ENCODE measurements at places on chromosomes 2 and 18. TPM values are rescaled to one million over a fixed set of nuclear protein-coding genes. Genes with fewer than 3 reads are reported as not detected.
A peak's percentile ranks its signal among the peaks of the same experiment; 100 is the strongest.

Gene XDH
- 27.2 TPM for total RNA-seq

- DNase-seq, result no peak
These were observed 190.7 kb downstream of the NOL4 start for GRCh38 chr18:34033968-34034367.

GRCh38 chr2:9650119-9650821 is 19.5 kb upstream of the YWHAQ start:
- no peak for DNase-seq

DNA sequence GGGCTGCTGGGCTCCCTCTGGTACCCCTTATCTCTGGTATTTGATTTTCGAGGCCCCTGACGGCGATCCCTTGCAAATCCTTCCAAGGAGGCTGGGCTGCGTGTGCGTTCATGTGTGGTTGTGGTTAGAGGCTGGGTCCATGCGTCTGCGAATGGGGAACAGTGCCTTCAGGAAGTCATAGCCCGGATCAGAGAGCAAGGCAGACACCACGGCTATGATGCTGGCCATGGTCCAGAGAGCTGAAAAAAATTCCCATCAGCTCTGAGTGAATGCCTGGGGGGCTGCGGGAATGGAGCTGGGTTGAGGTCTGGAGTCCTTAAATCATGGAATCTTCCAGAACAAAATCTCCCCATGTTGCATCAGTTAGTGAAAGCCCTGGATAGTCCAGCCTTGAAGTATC is 145.5 kb downstream of the ACKR3 start:
- DNase-seq, result no peak

Gene EFR3B
- 0.33 TPM for total RNA-seq

Gene FBXO41
- total RNA-seq, result 0.43 TPM

Gene GPR155
- 7.3 TPM for total RNA-seq

- no peak for DNase-seq
These were observed 215.4 kb upstream of the HNRNPA3 start for GRCh38 chr2:176997074-176997791.

- no peak for DNase-seq
These were observed 6.3 kb upstream of the RPRD1A start for GRCh38 chr18:36073676-36074075.

Gene TSPYL6
- total RNA-seq, result not detected

GRCh38 chr2:68658266-68658665 is 14.9 kb downstream of the PROKR1 start:
- DNase-seq, result no peak

GRCh38 chr2:218733171-218734021 is 22.8 kb downstream of the TTLL4 start:
- DNase-seq, result peak; percentile 72

DNA sequence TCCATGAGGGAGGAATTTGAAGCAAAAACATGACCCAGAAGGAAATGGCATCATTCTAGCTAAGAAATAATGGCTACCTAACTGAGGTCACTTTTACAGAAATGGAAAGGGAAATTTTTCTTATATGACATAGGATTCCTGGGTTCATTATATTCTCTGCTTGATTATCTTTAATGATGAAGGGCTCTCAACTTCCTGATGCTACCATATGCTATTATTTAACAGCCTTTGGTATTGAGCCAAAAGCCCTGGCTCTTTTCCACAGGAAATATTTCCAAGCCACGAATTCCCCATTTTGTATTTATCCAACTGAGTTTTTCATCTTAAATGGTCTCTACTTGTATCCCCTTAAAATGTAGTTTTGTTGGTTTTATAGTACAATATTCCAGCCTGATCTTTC is 63.2 kb upstream of the NPAS2 start:
- no peak for DNase-seq

Gene AP1S3
- 2.7 TPM for total RNA-seq

Gene UNC80
- not detected for total RNA-seq

Gene CRYGD
- not detected for total RNA-seq

DNA sequence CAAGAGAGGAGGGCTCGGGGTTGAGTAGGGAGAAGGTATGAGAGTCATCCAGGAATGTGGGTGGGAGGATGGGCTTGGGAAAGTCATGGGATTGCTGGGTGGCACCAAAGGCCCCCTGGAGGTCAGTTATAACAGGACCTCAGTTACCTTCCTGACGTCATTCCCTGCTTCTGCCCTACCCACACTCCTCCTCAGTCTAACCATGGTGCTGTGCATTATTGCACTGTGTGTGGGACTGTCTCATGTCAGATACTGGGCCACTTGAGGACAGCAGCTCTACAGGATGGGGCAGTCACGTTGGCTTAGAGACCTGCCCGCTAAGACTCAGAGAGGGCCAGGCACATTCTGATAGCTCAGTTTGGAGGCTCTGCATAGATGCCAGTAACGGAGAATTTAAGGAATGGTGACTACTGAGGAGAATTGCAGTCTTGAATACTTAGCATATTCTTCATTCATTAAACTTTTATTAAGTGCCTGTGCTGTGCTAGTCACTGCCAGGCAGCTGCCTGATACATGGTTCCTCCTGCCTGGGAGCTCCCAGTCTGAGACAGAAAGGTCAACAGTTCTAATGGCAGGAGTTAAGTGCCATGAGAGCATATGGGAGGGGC is 90.5 kb downstream of the LAMA3 start:
- DNase-seq, result no peak

DNA sequence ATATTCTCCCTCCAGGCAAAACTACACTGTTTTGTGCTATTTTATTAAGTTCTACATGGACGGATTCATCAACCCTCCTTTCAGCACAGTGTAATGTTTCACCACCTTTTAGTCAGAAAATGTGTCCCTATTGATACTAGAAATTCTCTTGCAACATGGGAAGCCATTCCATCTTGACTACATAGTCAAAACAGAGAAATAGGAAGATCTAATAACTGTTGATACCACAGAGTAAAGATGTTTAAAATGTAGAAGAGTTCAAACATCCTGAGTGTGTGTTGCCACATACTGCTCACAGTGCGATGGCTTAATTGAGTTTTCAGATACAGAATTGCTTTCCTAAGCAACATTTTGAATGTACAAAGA is 492.2 kb upstream of the RAB12 start:
- DNase-seq, result no peak

DNA sequence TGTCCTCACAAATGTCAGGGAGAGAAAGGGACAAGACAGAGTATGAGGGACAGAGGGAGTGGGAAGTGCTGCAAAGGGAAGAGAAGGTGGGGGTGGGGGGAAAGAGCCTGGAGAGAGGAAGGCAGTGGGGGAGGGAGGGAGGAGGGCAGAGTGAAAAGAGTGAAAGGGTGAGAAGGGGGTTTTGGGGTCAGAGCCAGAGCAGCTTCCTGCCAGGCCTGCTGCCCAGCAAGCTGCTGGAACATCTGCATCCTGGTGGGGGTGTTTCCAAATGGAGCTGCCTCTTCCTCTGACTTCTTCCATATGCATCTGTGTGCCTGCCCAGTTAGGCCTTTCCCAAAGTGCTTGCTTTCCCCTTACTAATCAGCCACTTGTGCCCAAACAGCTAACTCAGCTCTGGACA is 94.3 kb upstream of the CELF4 start:
- DNase-seq, result no peak

- DNase-seq, result peak; percentile 13
These were observed 1.8 kb upstream of the CDK5R2 start for GRCh38 chr2:218957671-218958070.

DNA sequence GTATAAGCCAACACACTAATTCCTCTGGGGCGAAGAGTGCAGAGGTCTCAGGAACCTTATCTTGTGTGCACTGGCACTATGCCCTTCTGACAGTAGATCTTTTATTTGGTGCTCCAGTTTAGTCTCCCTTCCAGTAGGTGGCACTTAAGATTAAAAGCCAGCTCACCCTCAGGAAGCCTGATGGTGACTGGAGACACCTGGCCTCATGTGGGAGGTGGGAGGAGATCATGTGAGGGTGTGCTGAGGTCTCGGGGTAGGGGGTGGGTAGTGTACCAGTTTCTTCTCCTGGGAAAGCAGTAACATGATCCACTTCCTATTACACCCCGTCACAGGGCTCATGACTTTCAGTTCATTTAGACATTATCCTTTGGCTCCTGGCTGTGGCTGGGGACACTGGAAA is 654.9 kb downstream of the ADCYAP1 start:
- DNase-seq, result no peak

- no peak for DNase-seq
These were observed 43.1 kb upstream of the CWC22 start for GRCh38 chr2:180050246-180050645.

Gene RAB31
- total RNA-seq, result 4.3 TPM

- DNase-seq, result no peak
These were observed 398.2 kb upstream of the TRIB2 start for GRCh38 chr2:12318427-12319057.

DNA sequence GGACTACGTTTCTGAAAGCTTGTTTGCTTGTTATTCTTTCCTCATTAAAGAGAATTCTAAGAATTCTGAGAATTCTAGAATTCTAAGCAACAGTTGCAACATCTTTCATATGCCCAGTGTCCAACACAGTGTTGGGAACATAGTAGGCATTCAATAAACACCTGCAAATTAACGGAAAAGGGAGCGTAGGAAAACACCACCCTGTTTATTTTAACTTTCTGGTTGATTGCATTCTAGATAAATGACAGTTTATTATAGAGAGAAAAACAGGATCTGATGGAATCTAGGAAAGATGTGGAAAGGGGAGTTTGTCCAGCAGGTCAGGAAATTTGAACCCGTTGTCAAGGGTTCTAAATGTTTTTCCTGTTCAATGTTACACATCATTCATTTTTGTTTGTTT is 24.2 kb upstream of the EFEMP1 start:
- no peak for DNase-seq

GRCh38 chr18:53038608-53039007 is 698.6 kb downstream of the DCC start:
- DNase-seq, result no peak

Gene PLEKHM3
- 8.7 TPM for total RNA-seq

DNA sequence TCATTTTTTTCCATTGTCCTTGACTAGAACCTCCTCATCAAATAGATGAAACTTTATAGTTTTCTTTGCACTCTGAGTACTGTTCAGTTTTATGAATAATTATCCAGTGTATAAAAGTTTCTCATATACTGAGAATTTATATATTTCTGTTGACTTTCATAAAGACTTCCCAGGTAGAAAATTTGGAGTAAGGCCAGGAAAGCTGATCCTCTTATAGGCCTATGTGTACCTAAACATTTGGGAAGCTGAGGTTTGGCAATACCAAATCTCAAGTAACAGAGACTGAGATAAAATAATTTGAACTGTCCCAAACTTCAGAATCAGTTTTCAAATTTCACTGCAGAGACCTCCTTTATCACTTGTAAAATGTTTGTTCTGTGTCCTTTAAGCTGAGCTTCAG is 43.4 kb downstream of the CCDC102B start:
- DNase-seq, result no peak

DNA sequence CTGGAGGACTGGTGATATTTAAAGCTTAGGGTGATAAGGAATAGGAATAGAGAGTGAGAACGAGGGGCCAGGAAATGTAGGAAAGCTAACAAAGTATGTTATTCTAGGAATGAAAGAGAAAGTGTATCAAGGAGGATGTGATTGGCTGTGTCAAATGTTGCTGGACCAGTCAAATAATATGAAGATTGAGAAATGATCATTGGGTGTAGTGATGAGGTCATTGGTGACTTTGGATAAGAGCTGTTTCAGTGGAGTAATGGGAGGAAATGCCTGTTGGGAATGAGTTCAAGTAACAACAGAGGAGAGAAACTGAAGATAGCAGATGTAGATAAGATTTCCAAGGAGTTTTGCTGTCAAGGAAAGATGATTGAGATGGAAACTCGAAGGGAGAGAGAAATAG is 74.4 kb downstream of the UBE2E3 start:
- DNase-seq, result no peak

DNA sequence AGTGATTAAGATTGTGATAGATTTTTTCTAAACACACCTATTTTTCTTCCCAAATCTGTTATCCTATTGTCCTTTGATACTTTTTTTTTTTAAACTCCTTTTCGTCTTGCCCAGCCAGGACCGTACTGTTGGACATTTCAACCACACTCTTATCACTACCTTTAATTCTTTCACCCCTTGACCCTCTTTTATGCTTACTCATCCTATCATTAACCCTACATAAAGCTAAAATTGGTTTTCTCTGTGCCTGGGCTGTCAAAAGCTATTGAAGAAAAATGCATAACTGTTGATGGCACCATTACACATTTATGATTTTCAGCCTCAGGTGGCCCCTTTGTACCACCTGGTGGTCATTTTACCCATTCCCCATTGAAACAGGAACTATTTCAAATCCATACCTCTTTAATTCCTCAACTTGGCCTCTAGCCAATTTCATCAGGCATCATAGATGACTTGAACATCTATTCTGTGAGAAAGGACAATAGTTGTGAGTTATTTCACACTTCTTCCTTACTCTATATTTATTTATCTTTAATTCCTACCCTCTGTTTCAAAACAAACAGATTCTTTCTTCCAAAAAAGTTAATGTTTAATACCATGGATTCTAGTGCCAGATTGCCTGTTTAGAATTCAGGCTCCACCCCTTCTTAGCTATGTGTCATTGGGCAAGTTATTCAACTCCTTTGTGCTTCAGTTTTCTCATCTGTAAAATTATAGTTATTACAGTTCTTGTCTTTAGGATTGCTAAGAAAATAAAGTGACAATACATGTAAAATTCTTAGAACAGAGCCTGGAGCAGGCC is 258.6 kb downstream of the CAMKMT start:
- DNase-seq, result no peak

DNA sequence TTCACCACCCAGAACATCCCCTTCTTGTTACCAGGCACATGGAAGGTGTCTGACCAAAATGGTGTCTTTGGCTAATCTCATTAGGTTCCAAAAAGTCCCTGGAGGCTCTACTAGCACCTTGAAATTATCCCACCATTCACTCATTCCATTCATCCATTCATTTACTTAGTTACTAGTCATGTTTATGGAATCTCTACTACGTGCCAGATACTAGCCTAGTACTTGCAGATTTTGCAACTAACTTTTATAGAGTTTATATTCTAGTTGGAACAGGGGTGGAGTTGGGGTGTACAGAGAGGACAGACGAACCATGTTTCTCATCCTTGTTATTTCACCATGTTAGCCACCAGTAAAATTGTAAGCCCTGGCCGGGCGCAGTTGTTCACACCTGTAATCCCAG is 4.0 kb upstream of the NOP58 start:
- DNase-seq, result no peak

DNA sequence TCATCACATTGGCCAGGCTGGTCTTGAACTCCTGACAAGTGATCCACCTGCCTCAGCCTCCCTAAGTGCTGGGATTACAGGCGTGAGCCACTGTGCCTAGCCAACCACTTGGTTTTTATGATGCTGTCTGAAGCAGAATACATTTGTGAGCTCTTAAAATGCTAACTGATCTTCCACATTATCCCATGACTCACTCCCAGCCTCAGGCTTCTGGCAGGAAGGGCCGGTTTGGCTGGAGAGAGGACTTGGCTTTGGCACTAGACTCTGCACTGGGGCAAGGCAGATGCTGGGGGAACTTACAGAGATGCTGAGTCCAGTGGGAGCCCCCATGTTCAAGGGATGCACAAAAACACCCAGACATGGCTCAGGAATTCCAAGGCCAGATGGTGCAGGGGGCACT is 40.5 kb upstream of the SH3BP4 start:
- no peak for DNase-seq

DNA sequence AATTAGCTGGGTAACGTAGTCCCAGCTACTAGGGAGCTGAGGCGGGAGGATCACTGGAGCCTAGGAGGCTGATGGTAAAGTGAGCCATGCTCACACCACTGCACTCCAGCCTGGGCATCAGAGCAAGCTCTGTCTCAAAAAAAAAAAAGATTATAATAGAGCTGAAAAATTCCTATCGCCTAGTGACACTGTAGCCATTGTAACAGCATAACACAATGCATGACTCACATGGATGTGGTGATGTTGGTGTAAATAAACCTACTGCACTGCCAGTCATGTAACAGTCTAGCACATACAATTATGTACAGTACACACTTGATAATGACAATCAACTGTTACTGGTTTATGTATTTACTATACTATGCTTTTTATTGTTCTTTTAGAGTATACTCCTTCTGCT is 39.6 kb downstream of the MGAT4A start:
- no peak for DNase-seq

All from right lobe of liver (tissue), 6 donors.